ENCODE measurements at places on chromosomes 7 and 10.

- no peak for DNase-seq
These were observed 25.5 kb upstream of the MPP7 start for GRCh38 chr10:28328346-28328745.

- DNase-seq = peak; percentile 44
These were observed 556.2 kb downstream of the LRMDA start for GRCh38 chr10:75987616-75988015.

DNA sequence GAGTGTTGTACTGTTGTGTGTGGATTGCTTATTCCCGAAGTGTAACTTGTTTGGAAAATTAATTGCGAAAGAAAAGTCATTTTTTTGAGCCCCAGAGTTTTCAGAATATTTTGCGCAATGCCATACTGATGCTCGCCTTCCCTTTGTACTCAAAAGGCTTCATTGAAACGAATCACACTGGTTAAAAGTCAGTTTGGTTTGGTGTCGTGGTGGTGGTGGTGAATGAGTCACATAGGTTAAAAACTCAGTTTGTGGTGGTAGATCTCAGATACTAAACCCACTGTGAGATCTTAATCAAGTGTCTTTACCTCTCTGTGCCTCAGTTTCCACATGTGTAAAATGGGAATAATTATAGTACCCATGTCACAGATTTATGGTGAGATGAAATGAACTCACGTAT is 61.1 kb upstream of the IL6 start:
- no peak for DNase-seq

DNA sequence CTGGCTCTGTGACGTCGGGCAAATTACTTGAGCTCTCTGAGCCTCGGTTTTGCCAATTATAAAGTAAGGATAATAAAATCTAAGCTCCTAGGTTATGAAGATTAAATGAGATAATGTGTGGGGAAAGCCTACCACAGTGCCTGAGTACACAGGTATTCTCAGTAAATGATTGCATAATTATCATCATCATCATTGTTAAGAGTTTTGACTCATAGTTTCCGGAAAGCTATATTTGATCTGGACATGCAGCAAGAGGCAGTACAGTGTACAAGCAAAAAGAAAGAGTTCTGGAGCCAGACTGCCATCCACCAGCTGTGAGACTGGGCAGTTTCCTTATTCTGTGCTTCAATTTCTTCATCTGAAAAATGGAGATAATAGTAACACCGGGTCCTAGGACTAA is 155.6 kb upstream of the YAE1 start:
- DNase-seq = no peak
